ENCODE measurements at places on chromosomes 5 and 9.

GRCh38 chr5:8940934-8941333 lies 604.9 kb downstream of the SEMA5A start:
- no peak for DNase-seq

GRCh38 chr9:32811246-32811645 lies 27.9 kb downstream of the TMEM215 start:
- DNase-seq: no peak

DNA sequence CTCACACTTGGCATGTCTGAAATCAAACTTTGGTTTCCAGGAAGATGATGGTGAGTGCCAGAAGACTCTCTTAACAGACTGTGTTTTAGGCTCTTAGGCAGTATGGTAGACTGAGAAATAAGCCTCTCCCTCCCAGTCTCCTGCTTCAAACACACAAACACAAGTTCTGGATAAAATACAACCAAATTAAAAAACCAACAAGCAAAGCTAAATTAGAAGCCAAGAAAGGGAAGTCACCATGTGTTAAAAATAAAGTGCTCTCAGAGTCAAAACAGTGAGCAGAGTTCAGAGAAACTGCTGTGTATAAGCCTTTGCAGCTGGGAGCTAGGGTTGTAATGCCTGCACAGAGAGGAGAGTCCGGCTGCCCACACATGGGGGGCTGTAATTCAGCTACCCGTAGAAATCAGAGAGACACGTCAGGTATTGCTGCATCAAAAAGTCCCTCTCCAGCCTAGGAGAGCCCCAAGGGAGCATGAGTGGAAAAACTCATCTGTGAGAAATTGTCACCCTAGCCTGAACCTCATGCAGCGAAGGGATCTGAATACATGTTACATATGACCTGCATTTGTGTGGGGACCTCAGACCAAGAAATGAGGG lies 62.6 kb downstream of the ANGPTL2 start:
- no peak for DNase-seq

DNA sequence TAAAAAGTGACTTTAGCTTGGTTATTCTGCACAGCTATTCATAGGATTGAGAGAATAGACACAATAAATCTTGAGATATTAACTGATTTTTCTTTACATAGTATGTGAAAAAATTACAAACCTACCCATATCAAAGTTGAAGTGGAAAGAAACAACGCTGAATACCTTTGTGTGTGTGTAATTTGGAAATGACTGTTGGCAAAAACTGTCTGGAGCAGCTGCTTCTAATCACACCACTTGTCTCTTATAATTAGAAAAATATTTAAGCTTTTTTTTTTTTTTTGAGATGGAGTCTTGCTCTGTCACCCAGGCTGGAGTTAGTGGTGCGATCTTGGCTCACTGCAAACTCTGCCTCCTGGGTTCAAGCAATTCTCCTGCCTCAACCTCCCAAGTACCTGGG lies 110.8 kb upstream of the POC5 start:
- DNase-seq: no peak

DNA sequence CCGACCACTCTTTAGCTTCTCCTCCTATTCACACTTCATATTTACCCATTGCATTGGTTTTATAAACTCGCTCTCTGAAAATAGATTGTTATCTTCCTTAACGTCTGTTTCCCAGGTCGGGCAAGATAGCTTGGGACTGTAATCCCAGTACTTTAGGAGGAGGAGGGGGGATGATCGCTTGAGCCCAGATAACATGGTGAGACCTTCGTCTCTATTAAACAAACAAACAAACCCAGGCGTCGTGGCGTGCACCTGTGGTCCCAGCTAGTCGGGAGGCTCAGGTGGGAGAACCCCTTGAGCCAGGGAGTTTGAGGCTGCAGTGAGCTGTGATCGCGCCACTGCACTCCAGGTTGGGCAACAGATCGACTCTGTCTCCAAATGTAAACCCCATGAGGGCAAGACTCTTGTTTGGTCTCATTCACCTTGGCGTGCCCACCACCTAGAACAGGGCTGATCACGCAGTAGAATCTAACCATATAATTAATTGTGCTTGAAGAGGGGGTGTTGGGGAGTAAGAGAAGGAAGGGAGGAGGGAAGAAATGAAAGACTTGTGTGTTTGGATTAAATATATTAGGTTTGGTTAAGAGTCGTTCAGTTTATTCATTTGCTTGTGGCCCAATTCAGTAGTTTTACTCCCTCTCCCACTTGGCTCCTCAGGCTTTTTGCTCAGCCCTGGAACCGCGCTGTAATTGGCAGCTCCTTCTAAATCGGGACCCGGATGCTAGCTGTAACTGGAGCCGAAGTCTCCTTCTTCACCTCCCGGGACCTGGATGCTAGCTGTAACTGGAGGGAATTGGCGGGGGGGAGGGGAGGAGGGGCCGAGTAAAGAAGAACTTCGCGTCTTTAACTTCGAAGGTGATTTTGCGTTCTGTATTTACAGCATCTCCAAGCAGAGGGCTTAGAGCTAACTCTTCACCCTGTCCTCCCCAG lies 24.9 kb downstream of the CDKN2A start:
- no peak for DNase-seq

- no peak for DNase-seq
These were observed 142.5 kb upstream of the RETREG1 start for GRCh38 chr5:16759147-16759773.
